ENCODE measurements at places on chromosomes 3 and 15.

DNA sequence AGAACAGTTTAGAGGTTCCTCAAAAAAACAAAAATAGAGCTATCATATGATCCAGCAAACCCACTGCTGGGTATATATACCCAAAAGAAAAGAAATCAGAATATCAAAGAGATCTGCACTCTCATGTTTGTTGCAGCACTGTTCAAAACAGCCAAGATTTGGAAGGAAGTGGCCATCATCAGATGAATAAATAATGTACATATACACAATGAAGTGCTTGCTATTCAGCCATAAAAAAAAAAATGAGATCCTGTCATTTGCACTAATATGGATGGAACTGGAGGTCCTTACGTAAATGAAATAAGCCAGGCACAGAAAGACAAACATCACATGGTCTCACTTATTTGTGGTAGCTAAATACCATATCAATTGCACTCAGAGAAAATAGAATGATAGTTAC is 58.4 kb downstream of the SCAPER start:
- DNase-seq, result no peak

GRCh38 chr3:186643493-186643892 is 3.3 kb downstream of the FETUB start:
- DNase-seq, result no peak

DNA sequence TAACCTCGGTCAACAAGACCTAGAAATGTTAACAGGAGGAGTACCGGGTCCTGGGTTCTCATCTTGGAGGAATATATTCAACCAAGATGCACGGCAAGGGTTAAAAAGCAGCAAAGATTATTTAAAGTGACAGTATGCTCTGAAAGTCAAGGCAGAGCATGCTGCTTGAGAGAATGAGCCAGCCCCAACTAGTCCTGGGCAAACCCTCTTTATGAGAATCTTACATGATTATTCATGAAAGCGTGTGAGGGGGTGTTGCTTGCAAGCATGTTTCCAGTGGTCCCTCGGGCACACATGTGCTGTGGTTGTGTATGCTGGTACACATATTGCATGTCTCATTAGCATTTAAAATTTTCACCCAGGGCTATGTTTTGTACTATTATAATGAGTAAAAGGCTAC is 1445.6 kb downstream of the SI start:
- no peak for DNase-seq

- no peak for DNase-seq
Observed at GRCh38 chr3:141462176-141462859, 24.5 kb upstream of the RASA2 start.

- no peak for DNase-seq
Observed at GRCh38 chr3:127982155-127982554, 67.1 kb downstream of the KBTBD12 start.

DNA sequence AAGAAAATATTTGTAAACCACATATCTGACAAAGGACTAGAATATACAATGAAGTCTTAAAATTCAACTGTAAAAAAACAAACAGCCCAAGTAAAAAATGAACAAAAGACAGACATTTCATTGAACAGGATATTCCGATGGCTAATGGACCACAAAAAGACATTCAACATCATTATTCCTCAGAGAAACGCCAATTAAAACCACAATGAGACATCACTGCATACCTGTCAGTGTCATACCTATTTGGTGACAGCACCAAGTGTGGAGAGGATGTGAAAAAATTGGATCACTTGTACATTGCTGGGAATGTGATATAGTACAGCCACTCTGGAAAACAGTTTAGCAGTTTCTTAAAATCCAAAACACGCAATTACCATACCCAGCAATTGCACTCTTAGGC is 29.9 kb upstream of the TJP1 start:
- no peak for DNase-seq

DNA sequence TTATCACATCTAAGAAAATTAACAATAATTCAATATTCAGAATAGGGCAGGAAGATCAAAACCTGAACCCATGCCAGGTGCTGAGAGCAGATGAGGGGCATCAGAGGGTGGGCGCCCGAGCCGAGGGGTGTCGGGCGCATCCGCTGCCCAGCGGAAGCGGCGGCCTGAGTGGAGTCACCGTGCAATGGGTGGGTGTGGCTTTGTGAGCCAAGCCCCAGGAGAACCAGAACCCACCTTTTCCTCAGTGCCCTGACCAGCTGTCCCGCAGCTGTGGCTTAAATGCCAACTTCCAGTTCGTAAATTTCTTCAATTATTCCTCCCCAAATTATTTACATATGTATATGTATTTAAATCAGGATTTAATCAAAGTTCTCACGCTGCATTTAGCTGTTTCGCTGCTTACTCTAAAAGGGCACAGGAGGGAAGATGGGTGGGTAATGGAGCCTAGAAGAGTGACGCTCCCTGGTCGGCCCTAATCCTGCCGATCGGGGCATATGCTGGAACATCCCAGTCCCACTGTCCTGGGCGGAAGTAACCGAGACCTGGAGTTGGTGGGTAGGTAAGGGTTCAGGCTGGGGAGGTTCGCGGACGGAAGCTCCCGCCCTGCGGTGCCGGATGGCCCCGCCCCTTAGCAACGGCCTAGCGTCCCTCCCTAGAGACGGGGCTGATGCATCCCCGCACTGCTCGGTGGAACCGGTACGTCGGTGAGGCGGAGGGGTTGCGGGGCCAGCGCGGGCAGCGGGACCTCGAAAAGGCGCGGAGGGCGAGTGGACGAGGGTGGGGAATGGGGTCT is 1.3 kb downstream of the DNAH1 start:
- DNase-seq, result peak; percentile 75

DNA sequence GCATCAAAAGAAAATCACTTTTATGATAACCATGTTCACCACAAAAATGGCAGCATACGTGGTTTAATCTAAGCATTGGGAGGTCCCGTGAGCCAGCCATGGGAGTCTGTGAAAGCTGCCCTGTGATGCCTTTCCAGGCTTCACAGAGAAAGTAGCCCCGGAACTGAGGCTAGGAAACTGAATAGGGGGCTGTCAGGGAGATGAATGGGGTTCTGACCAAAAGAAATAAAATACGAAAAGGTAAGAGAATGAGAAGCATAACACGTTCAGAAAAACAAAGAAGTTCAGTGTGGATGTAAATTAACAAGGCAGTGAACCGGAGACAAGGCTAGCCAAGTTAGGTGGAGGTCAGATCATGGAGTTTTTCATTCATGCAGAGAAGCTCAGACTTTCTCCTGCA is 118.9 kb downstream of the ANXA2 start:
- DNase-seq, result no peak

DNA sequence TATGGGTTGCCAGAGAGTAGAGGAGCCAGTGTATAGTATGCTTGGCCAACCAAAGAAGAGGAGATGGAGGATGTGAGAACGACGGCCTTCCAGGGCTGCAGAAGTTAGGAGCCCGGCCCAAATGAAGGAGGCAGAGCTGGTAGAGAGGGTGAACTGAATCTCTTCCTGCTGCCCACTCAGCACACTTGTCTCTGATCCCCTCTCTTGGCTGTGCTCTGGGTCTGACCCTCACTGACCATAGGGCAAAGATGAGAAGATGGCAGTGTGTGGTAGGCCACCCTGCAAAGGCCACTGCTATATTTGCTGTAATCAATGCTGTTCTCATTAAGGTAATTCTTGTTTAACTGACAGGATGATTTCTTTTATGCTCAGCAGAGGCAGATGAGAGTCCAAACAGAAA is 256.0 kb downstream of the OCA2 start:
- no peak for DNase-seq

DNA sequence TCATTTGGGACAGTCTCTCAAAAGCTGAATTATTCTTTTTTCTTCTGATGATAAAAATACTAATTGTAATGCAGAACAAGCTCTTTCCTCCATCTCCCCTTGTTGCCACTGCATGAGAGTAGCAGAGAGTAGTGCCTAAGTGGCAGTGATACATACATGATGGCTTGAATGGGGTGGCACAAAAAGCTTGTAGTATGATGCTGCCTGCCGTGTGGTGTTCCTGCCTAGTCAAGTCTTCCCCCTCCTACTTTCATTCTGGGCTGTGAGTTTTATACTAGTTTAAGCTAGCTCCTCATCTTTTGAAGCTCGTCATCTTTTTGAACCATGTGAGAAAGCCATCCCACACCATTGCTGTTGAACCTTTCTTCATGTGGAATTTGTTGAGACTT is 230.5 kb downstream of the NFKBIZ start:
- no peak for DNase-seq

DNA sequence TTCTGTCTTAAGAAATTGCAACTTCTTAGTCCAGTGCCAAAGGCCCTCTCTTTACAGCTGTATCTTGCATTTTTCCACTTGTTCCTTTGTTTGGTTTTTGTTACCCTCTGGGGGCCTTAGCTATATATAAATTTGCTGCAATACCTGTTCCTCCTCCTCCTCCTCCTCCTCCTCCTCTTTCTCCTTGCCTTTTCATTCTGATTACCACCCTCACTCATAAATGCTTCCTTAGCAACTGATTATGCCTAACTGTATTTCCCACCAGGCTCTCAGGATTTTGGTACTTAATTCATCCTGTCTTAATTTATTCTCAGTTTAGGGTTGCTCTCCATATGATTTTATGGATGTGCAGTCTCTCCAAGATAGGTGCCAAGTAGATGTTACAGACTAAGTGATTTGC is 65.7 kb downstream of the SLMAP start:
- no peak for DNase-seq

GRCh38 chr3:57778494-57778893 is 22.4 kb downstream of the SLMAP start:
- no peak for DNase-seq

DNA sequence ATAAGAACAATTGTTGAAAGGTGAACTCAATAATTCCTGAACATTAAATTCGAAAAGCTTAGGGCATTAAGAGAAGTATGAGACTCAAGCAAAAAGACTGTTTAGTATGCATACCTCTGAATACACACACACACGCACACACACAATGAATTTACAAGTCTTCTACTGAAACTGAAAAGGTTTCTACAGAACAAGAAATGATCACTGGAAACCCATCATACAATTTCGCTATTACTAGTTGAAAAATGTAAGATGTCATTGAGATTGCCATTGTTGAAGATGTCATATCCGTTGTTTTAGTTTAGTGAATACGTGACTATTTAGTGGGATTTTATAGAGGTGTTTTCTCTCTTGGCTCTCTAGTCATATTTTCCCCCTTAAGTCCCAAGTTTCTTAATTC is 106.8 kb downstream of the FOXB1 start:
- no peak for DNase-seq

- DNase-seq, result no peak
Observed at GRCh38 chr3:117306299-117306698, 596.7 kb downstream of the TUSC7 start.

- no peak for DNase-seq
Observed at GRCh38 chr3:32556332-32556731, 14.3 kb downstream of the DYNC1LI1 start.

DNA sequence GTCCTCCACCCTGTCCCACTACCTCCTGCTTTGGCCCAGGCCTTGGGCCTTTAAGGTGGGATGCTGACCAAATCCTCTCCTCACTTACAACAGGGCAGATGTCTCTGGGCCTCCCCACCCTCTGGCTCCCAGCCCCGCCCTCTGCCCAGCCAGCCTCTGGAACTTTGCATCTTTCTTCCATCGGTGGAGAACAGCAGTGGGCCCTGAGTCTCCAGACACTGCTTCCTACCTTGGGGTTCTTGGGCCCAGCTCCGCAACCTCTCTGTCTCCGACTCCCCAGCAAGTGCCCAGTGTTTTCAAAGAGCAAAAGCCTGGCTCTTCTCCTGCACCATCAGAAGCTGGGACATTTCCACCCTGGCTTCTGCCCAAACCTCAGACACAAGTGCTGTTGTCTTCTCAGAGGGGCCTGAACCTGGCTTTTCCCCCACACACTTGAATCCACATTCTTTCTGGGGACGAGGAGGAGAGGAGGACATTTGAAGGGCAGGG is 33.1 kb downstream of the MRAS start:
- no peak for DNase-seq

DNA sequence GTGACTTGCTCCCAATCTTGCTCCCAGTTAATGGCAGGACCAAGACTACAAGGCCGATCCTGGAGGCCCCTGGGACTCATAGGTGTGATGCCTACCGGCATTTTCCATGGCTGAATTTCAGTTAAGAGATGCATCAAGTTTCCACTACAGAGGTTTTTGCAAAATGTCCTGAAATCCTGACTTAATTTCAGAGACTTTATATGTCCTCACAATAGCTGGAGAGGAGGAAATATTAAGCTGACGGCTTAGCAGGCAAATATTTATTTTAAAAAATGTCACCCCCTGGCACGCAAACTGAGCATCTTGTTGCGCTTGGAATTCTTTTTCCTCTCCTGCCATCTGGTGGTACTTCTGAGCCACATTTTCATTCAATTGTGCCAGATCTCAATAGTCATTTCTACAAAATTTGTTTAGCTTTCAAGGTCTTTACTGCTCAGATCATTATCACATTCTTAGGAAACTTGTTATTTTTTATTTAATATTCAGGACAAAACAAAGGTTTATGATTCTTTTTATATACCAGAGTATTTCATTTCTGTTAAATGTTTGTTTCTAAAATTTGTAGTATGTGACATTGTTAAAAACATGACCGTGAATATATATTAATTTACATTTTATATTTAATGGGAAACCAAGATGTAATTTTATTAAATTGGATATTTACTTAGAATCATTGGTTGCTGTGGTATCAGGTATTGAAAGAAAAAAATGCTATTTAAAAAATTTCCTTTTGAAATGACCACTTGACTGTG is 189.2 kb upstream of the THRB start:
- DNase-seq, result no peak

- no peak for DNase-seq
Observed at GRCh38 chr3:181872887-181873286, 161.2 kb downstream of the SOX2 start.

- no peak for DNase-seq
Observed at GRCh38 chr3:148366743-148367410, 330.8 kb upstream of the AGTR1 start.

- no peak for DNase-seq
Observed at GRCh38 chr3:152461460-152461859, 192.7 kb downstream of the MBNL1 start.

GRCh38 chr3:40766396-40766795 is 241.6 kb downstream of the ZNF621 start:
- no peak for DNase-seq

DNA sequence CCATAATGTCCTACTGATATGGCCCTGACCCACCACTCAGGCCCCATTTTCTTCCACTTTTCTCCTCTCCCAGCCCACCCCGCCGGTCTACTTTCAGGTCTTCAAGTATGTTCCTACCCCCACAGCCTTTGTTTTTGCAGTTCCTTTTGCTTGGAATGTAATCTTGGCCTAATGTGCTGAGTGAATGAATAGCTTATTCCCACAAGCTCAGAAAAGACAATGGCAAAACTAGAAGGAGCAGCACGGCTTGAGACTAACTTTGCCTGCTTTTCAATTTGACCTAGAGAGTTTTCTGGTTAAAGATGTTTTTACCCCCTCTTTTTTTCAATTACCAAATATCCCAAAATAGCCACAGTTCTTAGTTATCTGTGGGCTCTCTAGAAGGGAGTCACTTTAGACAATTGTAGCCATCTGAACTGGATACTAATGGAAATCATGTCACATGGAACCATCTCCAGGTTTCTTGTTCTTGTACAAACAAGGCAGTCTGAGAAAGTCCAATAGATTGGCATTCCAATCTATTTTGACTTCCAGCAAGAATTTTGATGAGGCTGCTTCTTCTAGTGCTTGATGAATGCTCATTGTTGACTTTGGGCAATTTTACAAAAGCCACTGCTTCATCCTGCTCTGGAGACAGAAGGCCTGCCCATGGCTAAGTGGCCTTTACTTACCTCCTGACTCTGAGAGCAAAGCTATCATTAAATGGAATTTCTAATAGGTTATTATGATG is 16.3 kb upstream of the LMCD1 start:
- no peak for DNase-seq

All from activated CD4-positive, alpha-beta T cell treated with anti-CD3 and anti-CD28 coated beads, Interleukin-2, amount 50 U/mL, for 48 hours (primary cell).